PC-9 (cell line): ENCODE measurements at places on chromosomes 4 and X.

GRCh38 chr4:100708776-100709175 is 191.0 kb upstream of the EMCN start:
- H3K36me3 ChIP-seq, result no peaks in the 10 kb centered on the region
- H3K27ac ChIP-seq, result no peak overlapping the region
- H3K4me3 ChIP-seq, result no peak overlapping the region

GRCh38 chr4:7559741-7560395 is 125.1 kb upstream of the PSAPL1 start:
- no peak for DNase-seq
- no peaks in the 10 kb centered on the region for H3K4me1 ChIP-seq
- H3K36me3 ChIP-seq, result no peaks in the 10 kb centered on the region
- H3K4me3 ChIP-seq, result no peak overlapping the region
- no peak overlapping the region for H3K27ac ChIP-seq

DNA sequence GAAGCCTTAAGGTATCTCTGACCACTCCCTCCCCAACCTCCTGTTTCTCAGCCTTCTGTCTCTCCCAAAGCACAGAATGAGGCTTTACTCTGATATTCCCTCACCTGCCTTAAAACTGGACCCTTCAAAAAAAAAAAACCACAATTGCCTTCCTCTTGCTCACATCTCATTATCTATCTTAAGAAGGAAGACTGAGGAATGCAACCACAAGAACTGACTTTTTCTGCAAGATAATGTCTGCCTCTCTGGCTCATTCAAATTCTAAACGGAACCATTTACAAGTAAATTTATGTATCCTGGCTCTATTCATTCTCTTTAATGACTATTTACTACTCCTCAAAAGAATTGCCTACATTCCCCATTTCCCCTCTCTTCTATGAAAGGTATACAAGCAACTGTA is 545.5 kb upstream of the HTR2C start:
- no peak for DNase-seq
- H3K36me3 ChIP-seq, result no peaks in the 10 kb centered on the region
- H3K27me3 ChIP-seq, result no peaks in the 10 kb centered on the region
- no peaks in the 10 kb centered on the region for H3K4me1 ChIP-seq
- no peak overlapping the region for H3K27ac ChIP-seq

DNA sequence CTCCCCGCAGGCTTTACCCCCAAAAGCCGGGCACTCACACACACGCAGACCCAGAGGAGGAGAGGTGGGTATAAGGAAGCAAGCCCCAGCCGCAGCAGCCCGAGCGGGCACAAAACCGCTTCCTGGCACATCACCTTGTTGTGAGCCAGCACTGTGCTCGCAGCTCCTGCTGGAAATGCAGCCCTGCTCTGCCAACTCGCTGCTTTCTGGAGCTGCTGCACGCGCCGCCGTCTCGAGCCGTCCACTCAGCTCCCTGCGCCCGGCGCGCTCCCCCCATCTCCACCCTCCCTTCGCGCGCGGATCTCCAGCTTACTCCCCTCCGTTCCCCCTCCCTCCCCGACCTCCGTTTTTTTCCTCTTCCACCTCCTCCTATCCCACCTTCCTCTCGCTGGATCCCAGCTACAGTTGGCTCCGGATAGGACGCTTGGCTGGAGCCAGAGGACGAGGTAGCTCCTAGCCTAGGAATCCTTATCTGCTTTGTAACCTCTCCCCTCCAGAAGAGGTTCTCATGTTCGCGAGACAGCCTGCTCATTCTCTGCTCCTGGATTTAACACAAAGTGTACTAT is at the start of gene SPOCK3:
SPOCK3 (minus strand) TSS at position 179 of the 566 bp plus-strand sequence.
- no peak for DNase-seq
- H3K27me3 ChIP-seq, result no peaks in the 10 kb centered on the region
- no peak within 1 kb of the TSS for H3K27ac ChIP-seq
- no peaks in the 10 kb centered on the region for H3K36me3 ChIP-seq
